ENCODE measurements at places on chromosomes 5 and 9.
A peak's percentile ranks its signal among the peaks of the same experiment; 100 is the strongest.

GRCh38 chr5:43256261-43256966, 56.8 kb downstream of the HMGCS1 start:
- DNase-seq = no peak

DNA sequence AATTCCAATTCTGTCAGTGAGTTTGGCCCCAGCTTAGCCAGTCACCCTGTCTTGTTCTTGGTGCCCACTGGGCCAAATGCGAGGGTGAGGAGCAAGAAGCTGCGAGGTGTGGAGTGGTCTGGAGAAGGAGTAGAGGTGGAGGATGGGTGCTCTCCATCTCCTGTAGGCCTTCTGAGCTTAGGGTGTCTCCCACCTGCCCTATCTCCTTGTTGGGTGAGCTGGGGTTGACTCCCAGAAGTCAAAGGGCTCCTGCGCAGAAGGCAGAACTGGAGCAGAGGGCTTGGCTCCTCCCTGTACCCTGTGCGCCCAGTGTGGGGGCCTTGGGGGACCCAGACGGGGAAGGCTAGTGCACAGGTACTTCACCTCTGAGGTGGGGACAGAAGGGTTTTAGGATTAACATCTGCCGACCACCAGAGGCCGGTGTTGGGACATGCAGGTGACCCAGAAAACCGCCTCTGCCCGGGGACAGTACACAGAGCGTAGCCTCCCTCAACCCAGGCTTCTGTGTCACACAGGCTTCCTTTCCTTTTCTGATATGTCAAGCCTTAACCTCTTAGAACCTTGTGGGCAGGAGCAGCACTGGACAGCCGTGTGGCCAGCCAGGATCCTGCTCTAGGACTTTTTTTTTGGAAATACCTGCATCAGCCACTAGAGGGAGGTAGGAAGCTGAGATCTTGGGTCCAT, 16.9 kb downstream of the IL5 start:
- no peak for DNase-seq

- no peak for DNase-seq
Measured at GRCh38 chr9:127897193-127897692, 2.2 kb downstream of the ST6GALNAC6 start.

DNA sequence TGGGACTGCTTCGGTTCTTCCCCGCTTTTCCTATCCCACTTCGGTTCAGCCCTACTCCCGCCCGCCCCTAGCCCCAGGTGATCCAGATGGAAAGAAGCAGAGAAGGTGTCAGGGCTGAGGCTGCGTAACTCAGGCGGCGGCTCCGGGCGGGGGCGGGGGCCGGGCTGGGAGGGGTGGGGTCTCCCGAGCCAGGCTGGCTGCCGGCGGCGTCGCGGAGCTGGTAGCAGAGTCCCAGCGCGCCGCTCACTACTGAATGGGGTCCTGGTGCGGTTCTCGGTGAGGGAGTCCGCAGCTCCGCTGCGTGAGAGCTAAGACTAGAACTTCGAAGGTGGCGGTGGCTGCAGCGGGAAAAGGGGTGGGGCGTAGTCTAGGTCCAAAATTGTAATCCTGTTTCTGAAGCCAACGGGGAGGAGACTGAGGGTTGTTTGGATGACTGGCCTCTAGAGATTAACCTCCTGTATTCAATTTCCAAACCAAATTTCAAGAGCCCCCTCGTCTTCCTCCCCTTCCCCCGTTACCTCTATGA, 1.4 kb downstream of the PRR16 start:
- DNase-seq = no peak

DNA sequence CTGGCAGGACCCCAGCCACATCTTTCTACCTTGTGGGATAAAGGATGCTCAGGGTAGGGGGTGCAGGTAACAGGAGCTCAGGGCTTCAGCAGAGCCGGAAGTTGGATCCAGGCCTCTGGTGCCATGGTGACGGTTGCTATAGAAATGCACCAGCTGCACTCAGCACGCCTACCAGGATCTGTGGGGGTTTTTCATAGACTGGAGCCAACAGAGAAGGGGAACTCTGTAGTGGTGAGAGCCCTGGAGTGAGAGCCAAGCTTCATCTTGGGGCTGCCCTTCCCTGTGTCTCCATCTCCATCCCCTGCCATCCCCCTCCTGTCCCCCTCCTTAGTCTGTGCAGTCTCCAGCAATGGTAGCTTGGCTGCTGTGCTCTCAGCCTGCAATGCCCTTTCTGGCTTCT, 27.5 kb upstream of the BOD1 start:
- no peak for DNase-seq

DNA sequence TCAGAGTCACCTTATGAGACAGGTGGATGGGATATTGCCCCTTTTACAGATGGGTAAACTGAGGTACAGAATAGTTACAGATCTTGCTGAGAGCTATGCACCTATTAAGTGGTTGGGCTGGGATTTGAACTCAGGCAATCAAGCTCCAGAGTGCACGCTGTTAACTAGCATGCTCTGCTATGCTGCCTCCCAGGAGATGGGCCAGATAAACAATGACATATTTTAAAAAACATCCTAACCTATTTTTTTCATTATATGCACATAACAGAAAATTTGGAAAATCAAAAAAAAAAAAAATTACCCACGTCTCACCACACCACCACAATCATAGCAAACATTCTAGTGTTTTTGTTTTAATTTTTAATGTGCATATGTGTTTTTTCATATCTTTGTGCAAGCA, 123.4 kb upstream of the STC2 start:
- no peak for DNase-seq

GRCh38 chr5:79898611-79899010, 92.5 kb downstream of the MTX3 start:
- DNase-seq = no peak

DNA sequence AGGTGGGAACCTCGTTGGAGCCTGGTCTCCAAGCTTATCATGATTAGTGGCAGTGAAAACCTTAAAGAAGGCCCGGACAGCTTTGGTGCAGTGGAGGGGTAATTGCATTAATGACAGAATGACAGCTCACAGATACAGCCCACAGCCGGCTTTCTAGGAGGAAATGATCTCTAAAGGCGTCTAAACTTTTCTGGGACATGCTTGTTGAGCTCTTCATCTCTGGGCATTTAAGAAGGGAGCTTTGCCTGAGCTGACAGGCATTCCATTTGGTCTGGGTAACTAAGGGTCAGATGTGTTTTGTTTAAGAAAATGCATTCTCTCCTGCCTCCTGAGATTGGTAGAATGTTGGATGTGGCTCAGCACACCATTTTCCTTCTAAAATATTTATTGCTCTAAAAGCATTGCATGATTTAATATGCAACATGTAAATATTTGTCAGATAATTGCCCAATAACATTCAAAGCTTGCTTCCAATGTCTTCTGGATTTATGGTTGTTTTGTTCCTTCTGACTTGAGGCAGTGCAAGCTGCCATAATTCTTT, 4.0 kb downstream of the ANKRD33B start:
- DNase-seq = peak; percentile 66

GRCh38 chr9:98101868-98102273, 17.2 kb downstream of the TRIM14 start:
- DNase-seq = no peak

GRCh38 chr9:37650299-37650872, 368 bp upstream of the FRMPD1 start:
- DNase-seq = no peak
